ENCODE measurements at places on chromosomes 11 and 22. TPM values are rescaled to one million over a fixed set of nuclear protein-coding genes. Genes with fewer than 3 reads are reported as not detected.

F2 gene
- total RNA-seq: not detected

CECR2 gene
- total RNA-seq: 3.1 TPM

OR51B4 gene
- total RNA-seq: not detected

OR52E1 gene
- not detected for total RNA-seq

CCDC81 gene
- 0.17 TPM for total RNA-seq

TNNI2 gene
- total RNA-seq: 5.5 TPM

CDC42BPG gene
- 24.0 TPM for total RNA-seq

PATE4 gene
- 3.1 TPM for total RNA-seq

ARHGAP8 gene
- 34.6 TPM for total RNA-seq

OR5A1 gene
- total RNA-seq: 0.17 TPM

BLID gene
- total RNA-seq: not detected

TKFC gene
- total RNA-seq: 79.3 TPM

ANO5 gene
- 6.0 TPM for total RNA-seq

OR51B2 gene
- not detected for total RNA-seq

MAJIN gene
- 7.4 TPM for total RNA-seq

TMEM121B gene
- 15.5 TPM for total RNA-seq

TEX54 gene
- total RNA-seq: not detected

DSCAML1 gene
- 2.8 TPM for total RNA-seq

OMP gene
- total RNA-seq: not detected

ARAP1 gene
- 95.2 TPM for total RNA-seq

SLC25A45 gene
- total RNA-seq: 13.3 TPM

ZNF280B gene
- 33.9 TPM for total RNA-seq

GAS2L1 gene
- total RNA-seq: 85.8 TPM

PDE2A gene
- total RNA-seq: 24.2 TPM

Measured in prostate gland (tissue), 2 donors.